Fibroblast of lung (primary cell): ENCODE measurements at places on chromosomes 4 and X. TPM values are rescaled to one million over a fixed set of nuclear protein-coding genes. Genes with fewer than 3 reads are reported as not detected.
A peak's percentile ranks its signal among the peaks of the same experiment; 100 is the strongest.

MMGT1 gene
- 26.9 and 27.9 TPM in 2 replicates for polyA plus RNA-seq

TRPC5OS gene
- polyA plus RNA-seq = 0.02 TPM in 1 of 2 replicates, not detected in the other

FBXO8 gene
- polyA plus RNA-seq = 15.3 and 26.7 TPM in 2 replicates

SMARCAD1 gene
- polyA plus RNA-seq = 24.0 and 24.8 TPM in 2 replicates

CTBP1 gene
- polyA plus RNA-seq = 78.2 and 86.1 TPM in 2 replicates

PLS3 gene
- polyA plus RNA-seq = 210 and 262 TPM in 2 replicates

ATP6AP1 gene
- polyA plus RNA-seq = 86.9 and 89.7 TPM in 2 replicates

HERC6 gene
- polyA plus RNA-seq = 4.1 and 6.3 TPM in 2 replicates

UGT2B11 gene
- polyA plus RNA-seq = not detected in 2 replicates

CLIC2 gene
- 3.3 and 6.3 TPM in 2 replicates for polyA plus RNA-seq

SMIM10L2A gene
- polyA plus RNA-seq = 0.01 and 0.02 TPM in 2 replicates

DNA sequence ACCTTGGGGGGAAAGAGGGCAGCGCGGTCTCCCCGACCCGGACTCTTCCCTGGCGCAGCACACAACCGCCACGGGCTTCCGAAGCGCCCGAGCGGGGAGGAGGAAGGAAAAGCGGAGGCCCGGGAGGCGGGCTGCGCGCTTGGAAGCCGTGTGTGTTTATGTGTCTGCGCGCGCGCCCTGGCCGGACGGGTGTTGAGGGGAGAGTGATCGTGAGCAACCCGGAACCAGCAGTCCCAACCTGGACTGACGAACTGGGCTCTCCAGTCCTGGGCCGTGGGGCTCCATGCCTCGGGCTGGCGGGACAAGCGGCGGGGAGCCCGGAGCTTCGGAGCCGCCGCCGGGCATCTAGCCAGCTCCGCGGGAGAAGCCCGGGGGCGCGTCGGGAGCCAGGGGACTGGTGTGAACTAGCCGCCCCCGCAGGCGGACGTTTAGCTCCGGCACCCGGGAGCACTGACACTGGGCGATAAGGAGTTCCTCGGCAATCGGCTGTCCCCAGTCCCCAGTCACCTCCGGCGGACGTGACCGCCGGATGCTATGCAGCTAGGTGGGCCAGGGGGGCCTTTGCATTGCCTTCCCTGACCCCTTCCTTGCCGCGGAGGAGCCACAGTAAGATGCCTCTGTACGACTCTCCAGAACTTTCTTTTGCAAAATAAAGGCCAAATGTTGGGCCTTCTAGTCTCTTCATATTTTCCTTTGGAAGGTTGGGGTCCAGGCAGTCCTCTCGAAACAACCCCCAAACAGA lies 74.8 kb upstream of the BCOR start:
- H3K4me1 ChIP-seq = no peaks in the 10 kb centered on the region
- DNase-seq = no peak
- H3K27me3 ChIP-seq = no peaks in the 10 kb centered on the region
- H3K36me3 ChIP-seq = no peaks in the 10 kb centered on the region
- H3K27ac ChIP-seq = peak overlapping the region; percentile 71

GRCh38 chr4:37976507-37976906 lies 16.3 kb downstream of the PTTG2 start:
- H3K36me3 ChIP-seq = no peaks in the 10 kb centered on the region
- H3K4me1 ChIP-seq = peaks cover 5% of the 10 kb centered on the region
- DNase-seq = peak; percentile 11
- H3K4me3 ChIP-seq = peak overlapping the region; percentile 58
- peak overlapping the region; percentile 32 for H3K27ac ChIP-seq

DNA sequence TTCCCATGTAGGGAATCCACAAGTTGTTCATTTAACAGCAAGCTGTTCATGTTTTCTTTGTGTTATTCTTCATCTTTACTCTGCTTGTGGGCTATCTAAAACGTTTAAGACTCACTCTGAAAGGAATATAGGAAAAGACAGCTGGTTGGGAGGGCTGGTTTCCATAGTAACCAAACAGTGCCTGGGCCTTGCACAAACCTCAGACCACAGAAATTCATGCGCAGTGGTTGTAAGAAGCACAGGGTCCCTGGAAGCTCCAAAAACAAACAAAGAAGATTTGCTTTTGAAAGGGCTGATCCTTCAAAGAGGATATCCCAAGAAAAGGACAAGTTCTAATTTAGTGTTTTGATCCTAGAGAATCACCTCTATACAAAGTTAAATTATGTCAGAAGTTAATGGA lies 7.8 kb downstream of the SERTM2 start:
- no peak overlapping the region for H3K27ac ChIP-seq
- no peaks in the 10 kb centered on the region for H3K27me3 ChIP-seq
- H3K4me1 ChIP-seq = no peaks in the 10 kb centered on the region

DNA sequence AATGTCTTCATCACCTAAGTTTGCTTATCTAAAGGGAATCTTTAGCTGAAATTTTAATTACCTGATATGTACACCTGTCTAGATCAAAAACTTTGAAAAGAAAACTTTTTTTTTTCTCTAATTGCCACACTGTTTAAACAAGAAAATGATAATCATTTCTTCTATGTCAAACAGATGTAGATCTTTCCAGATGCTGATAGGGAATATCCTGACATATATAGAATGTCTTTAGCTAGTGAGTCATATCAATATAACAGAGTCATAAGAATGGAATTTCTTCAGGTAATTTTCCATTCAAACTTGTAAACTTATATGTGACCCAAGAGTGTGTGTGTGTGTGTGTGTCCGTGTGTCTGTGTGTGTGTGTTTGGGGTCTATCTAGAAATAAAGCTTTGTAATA lies 271.9 kb downstream of the GPM6A start:
- H3K4me3 ChIP-seq = no peak overlapping the region
- H3K4me1 ChIP-seq = no peaks in the 10 kb centered on the region
- no peak for DNase-seq
- no peak overlapping the region for H3K27ac ChIP-seq

GRCh38 chrX:32116047-32116446 lies 1044.2 kb upstream of the FTHL17 start:
- H3K36me3 ChIP-seq = no peaks in the 10 kb centered on the region
- no peaks in the 10 kb centered on the region for H3K4me1 ChIP-seq
- no peak overlapping the region for H3K27ac ChIP-seq
- DNase-seq = no peak

DNA sequence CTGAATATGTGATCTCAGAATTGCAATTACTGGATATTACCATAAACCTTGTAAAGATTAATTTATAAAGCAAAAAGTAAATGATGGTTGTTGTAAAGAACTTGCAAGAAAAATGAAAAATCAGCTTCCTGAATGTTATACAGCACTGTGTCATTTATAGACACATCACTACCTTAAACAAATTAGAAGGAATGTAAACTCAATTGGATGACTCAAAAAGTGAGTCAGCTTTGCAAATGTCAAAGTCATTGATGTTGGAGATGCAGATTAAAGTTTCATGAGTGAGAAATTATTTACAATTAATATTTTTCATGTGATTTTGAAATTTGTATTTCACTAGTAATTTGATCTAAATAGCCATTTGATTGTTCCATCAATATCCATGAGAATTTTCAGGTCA lies 193.2 kb downstream of the RAPGEF2 start:
- H3K36me3 ChIP-seq = no peaks in the 10 kb centered on the region
- H3K27ac ChIP-seq = peak overlapping the region; percentile 34
- DNase-seq = peak; percentile 63
- H3K27me3 ChIP-seq = no peaks in the 10 kb centered on the region

GRCh38 chrX:145816601-145817315 lies 871 bp upstream of the SLITRK2 start:
- no peaks in the 10 kb centered on the region for H3K36me3 ChIP-seq
- peaks cover 2% of the 10 kb centered on the region for H3K27me3 ChIP-seq
- H3K4me1 ChIP-seq = no peaks in the 10 kb centered on the region
- no peak for DNase-seq
- H3K27ac ChIP-seq = no peak overlapping the region
- H3K4me3 ChIP-seq = no peak overlapping the region

GRCh38 chr4:37601531-37601930 lies 84.6 kb downstream of the RELL1 start:
- H3K36me3 ChIP-seq = no peaks in the 10 kb centered on the region
- H3K4me3 ChIP-seq = no peak overlapping the region
- no peaks in the 10 kb centered on the region for H3K27me3 ChIP-seq
- no peak overlapping the region for H3K27ac ChIP-seq
- no peaks in the 10 kb centered on the region for H3K4me1 ChIP-seq

DNA sequence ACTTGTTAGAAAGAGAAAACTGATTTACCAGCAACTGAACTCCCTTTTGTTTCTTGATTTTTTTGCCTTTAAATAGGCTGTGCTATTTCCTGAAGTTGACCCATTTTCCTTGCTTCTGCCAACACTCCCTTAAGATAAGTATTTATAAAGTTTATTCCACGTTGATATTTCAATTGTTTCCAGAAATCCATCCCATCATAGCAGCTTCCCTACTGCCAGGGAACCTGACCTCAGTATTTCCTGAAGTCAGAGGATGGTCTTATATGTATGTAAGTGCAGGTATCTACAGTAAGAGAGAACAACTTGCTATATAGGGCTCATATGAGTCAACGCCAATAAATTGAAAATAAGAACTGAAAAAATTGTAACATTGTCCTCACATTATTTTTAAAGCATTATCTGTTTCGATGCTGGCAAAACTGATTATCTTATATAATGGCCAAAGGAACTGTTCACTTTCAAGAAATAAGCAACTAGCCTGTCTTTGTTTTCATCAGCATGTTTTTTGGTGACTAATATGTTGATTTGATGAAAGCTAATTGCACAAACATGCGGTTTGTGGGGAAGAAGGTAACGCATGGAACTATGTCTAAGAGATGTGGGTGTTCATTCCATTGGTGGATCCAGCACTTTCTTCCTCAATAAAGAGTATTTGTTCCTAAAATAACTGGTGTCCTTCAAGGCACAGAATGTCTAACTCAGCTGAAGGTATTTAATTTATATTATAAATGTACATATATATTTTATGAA lies 4.7 kb downstream of the LIMCH1 start:
- peak; percentile 48 for DNase-seq
- H3K27ac ChIP-seq = no peak overlapping the region
- H3K36me3 ChIP-seq = no peaks in the 10 kb centered on the region
- H3K4me3 ChIP-seq = no peak overlapping the region
- no peaks in the 10 kb centered on the region for H3K4me1 ChIP-seq
- no peaks in the 10 kb centered on the region for H3K27me3 ChIP-seq

DNA sequence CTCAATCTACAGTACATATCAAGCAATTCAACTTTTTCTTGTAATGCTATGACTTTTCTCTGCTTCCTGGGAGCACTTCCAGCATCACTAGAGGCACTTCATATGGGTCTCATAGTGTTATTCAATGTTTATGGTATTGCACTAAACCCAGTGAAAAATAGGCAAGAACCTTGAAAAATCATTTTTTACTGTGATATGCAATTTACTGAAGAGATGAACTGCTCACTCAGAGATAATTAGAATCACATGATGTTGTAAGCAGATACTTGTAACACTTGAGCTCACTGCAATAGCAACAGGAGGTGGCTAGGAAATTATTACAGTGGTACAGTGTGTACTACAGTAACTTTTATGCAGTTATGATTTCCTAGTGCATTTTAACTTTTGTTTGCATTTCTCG lies 93.3 kb downstream of the RASGEF1B start:
- no peak overlapping the region for H3K4me3 ChIP-seq
- H3K27me3 ChIP-seq = peaks cover 2% of the 10 kb centered on the region
- H3K36me3 ChIP-seq = no peaks in the 10 kb centered on the region
- H3K27ac ChIP-seq = no peak overlapping the region
- H3K4me1 ChIP-seq = no peaks in the 10 kb centered on the region

DNA sequence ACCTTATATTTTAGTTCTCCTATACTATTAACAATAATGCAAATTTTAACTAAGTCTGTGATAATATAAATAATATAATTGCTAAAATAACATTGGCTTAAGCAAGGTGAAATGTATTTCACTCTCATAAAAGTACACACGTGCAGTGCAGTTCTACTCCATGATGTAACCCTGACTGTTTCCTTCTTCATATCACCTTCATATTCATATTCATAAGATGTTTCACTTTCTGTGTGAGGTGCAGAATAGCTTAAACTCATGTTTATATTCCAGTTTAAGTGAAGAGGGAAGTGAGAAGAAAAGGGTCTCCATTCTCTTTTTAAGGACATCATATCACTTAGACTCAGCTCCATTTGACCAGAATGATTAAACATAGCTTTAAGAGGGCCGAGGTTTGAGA lies 1810.0 kb upstream of the PCDH10 start:
- DNase-seq = no peak
- no peaks in the 10 kb centered on the region for H3K4me1 ChIP-seq
- no peaks in the 10 kb centered on the region for H3K27me3 ChIP-seq
- no peaks in the 10 kb centered on the region for H3K36me3 ChIP-seq
- H3K27ac ChIP-seq = no peak overlapping the region
- no peak overlapping the region for H3K4me3 ChIP-seq

- no peaks in the 10 kb centered on the region for H3K27me3 ChIP-seq
- peak; percentile 56 for DNase-seq
- no peaks in the 10 kb centered on the region for H3K36me3 ChIP-seq
These were observed 82.3 kb downstream of the SPRY1 start for GRCh38 chr4:123478859-123479345.

- H3K4me1 ChIP-seq = peaks cover 27% of the 10 kb centered on the region
- no peak overlapping the region for H3K4me3 ChIP-seq
- DNase-seq = peak; percentile 74
- peak overlapping the region; percentile 92 for H3K27ac ChIP-seq
- H3K36me3 ChIP-seq = peaks cover 4% of the 10 kb centered on the region
These were observed 19.1 kb downstream of the CD99 start for GRCh38 chrX:2710041-2710840.

DNA sequence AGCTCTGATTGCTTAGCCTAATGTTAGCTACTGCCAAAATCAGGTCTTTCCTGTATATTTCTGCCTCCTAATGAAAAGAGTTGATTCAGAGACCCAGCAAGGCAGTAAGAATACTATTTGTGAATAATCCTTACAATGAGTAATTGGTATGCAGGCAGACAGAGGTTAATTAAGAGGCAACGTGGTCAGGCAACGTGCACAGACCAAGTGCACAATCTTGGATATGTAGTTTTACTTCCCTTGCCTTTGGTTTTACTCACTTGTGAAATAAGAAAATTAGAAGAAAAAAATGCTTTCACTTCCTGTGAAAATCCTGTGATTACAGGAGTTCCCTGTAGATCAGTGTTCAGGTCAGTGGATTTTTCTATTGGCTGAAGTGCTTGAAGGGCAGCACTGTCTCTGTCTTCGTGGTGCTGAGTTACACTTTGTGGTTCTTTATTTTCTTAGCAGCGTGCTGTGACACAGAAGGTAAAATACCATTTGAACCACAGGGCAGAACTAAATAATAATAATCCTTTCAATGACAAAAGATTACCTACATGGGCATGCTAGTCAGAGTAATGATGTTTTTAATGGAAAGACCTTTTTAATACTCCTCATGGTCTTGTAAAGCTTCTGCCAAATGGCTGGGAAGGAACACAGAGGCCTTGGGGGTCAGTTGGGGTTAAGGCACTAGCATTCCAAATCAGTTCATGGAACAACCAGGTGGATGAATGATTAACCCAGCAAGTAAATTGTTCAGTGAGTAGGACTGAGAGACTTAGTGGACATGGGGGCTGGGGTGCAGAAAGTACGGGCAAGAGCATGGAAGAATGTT lies 430.9 kb downstream of the MAPK10 start:
- no peak overlapping the region for H3K27ac ChIP-seq
- H3K36me3 ChIP-seq = no peaks in the 10 kb centered on the region
- H3K27me3 ChIP-seq = no peaks in the 10 kb centered on the region
- no peak overlapping the region for H3K4me3 ChIP-seq
- H3K4me1 ChIP-seq = peaks cover 2% of the 10 kb centered on the region
